ENCODE measurements at places on chromosomes 2 and 18.

DNA sequence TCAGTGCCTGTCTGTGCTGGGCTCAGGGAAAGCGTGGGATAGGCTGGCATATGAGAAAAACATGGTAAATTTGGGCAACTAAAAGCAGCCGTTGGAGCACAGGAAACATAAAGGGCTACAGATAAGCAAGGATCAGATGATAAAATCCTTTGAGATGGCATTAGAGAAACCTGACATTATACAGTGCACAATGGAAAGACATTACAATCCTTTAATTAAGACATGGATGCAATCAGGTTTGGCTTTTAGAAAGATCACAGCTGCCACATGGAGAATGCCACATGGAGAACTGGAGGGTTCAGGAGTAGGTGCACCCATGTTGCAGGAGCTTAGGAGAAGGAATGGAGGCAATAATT is 117.3 kb downstream of the CDC42EP3 start:
- no peak for DNase-seq

DNA sequence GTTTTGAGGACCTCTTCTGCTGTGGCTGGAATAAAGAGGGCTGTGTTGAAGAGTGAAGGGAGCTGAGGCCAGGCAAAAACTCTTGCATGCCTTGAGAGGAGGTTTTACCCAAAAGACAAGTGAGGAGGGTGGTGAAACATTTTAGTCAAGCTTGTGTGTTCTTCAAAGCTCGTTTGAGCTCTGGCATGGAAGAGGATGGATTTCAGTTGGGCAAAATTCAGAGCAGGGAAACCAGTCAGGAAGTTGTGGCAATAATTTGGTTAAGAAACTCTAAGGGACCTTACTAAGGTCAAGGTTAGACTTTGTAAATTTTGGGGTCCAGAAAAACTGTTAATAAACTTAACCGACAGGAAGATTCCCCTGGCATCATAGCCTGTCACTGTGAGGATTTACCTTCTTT is 34.7 kb downstream of the SPTBN1 start:
- no peak for DNase-seq

GRCh38 chr2:173684896-173685459 is 280.2 kb downstream of the SP3 start:
- DNase-seq = no peak

DNA sequence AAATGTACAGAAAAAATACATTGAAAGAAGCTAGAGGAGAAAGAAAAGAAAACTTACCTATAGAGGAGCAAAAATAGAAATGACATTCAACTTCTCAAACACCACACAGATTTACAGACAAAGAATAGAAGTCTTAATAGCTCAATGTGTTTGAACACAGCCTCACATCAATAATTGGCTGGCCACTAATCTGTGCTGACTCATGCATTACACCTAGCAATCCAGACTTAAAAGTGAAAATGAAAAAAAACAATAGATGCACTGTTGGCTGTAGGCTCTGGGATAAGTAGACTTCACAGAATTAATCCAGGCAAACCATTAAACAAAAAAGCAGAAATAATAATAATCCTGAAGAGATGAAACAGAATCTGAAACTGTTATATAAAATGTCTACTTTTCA is 961.3 kb upstream of the CELF4 start:
- no peak for DNase-seq

DNA sequence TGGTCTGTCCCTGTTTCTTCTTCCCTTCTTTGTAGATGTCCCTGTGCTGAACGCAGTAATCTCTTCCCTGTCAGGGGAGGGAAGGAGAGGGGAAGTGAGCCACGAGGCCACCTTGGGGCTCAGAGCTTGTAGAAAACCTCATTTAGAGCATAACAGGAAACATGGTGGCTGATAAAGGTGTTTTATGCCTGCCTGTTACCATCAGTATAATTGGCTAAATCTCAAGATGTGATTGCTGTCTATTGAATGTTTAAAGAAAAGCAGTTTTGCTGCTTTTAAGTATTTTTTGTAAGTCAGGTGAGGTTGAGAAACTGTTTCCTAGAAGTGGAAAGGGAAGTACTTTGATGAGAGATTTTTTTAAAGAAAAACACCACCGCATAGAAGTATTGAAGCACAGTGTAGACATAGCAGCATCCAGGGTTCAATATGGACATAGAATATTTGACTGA is 59.7 kb upstream of the PDK1 start:
- DNase-seq = no peak

- peak; percentile 65 for DNase-seq
Observed at GRCh38 chr2:74982577-74982976, 24.1 kb downstream of the POLE4 start.

DNA sequence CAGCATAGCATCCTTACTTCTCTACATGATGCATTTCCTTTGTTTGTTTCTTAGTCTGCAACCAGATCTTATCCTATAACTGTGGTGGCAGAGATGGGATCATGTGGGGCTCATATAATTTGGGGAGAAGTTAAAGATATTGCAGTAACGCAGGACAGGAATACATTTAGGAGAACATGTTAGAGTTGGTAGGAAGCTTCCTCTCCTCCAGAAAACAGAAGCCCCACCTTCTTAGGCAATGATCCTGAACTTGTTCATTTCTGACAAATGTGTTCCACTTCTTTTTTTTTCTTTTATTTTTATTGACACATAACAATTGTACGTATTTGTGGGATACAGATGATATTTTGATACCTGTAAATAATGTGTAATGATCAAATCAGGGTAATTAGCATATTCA is 99.9 kb downstream of the VSNL1 start:
- no peak for DNase-seq

DNA sequence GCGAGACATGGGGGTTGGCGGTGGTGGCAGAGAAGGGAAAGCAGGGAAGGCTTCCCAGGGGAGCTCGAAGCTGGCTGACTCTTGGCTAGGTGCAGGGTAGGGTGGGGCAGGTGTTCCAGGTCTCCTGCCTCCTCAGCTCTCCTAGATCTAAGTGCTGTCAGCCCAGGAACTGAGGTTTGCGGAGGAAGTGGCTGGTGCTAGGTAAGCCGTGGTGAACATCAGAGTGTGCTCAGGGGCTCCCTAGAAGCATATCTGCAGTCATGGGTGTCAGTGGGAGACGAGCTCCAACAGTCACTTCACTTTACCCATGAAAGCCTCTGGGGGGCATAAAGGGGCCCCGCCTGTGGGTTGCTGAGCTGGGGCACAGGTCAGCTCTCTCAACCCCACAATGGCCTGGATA is 34.1 kb downstream of the ARHGEF4 start:
- no peak for DNase-seq

DNA sequence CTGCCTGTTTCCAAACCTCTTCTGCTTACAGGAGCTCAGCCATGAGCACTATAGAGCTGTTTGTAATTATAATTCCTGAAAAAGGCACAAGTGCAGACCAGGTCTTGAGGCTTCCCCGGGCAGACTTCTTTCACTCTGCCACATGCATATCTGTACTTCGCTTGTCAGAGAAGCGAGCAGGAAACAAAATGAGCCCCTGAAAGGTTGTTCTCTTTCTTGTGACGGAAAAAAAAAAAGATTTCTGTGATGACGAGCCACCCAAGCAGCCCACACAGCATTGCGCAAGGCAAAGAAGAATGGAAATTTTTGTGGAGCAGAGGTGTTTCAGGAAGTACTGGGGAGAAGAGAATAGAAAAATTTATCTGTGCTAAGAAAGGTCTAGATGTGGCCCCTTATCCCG is 54.0 kb upstream of the LINC00305 start:
- DNase-seq = no peak

DNA sequence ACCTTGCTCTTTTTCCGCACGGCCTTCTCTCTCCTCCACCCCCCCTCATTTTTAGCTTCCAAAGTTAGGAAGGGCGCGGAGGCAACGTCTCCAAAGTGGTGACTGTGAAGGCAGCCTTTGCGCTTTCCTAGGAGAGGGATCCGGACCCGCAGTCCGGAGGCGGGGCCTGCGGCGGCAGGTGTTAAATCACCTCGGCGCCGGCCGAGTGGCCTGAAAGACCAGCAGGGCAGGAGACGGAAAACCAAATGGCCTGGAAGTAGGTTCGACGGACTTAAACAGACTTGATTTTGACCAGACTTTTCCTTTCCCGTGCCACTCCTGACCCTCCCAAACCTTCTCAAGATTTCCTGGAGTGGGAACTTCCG is 615 bp downstream of the GORASP2 start:
- peak; percentile 52 for DNase-seq

DNA sequence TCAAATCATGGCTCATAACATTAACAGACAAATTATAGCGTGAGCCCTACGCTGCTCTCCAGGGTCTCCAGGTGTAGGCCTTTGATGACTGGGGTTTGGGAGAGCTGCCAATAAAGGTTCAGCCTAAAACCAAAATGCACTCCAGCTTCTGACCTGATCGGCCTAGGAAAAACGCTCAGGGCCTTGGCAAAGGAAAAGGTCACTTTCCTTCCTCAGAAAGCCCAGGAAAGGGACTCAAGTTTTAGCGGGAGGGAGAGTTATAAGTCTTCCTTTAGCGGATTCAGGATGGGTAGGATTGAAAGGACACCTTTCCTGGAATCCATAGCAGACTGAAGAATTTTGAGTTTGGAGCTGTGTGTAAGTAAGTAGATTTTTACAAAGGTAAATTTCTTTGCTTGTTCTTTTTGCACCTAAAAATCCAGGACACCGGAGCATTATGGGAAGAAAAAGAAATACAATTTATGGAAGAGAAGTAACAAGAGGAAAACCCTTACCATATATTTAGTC is 8.8 kb downstream of the EVX2 start:
- no peak for DNase-seq

DNA sequence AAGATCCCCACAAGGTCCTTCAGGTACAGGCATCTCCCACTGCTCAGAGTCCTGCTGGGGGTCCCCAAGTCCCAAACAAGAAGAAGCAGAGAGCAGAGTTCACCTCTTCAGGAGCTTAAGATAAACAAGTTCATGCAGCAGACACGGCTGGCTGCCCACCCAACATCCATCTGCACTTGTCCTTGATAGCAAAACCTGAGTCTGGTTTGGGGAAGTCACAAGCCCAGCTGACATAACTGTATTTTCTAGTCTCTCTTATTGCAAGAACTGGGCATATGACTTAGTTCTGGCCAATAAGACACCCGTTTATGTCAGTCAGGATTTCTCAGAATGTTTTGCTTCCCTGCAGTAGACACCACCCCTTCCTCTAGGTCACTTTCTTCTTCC is 31.8 kb downstream of the AFF3 start:
- no peak for DNase-seq

- no peak for DNase-seq
Observed at GRCh38 chr2:226357816-226358215, 441.8 kb downstream of the IRS1 start.

DNA sequence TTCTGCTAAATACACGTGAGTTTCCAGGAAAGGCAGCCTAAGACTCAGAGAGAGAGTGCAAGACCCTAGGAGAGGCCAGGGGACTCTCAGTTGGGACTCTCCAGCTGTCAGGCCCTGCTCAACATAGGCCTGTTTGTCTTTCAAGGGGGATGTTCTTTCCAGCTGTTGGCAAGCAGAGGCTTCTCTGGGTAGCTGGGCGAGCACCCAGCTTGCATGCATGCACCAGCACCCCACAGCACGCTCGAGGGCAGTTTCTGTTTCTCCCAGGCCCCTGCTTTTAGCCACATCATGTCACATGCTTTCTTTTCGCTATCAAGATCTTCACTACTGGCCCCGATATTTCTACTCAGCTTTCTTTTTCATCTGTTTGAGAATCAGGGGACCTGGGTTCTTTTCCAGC is 479.3 kb upstream of the HS6ST1 start:
- DNase-seq = no peak

GRCh38 chr18:28063271-28063761 is 113.6 kb downstream of the CDH2 start:
- DNase-seq = peak; percentile 67

DNA sequence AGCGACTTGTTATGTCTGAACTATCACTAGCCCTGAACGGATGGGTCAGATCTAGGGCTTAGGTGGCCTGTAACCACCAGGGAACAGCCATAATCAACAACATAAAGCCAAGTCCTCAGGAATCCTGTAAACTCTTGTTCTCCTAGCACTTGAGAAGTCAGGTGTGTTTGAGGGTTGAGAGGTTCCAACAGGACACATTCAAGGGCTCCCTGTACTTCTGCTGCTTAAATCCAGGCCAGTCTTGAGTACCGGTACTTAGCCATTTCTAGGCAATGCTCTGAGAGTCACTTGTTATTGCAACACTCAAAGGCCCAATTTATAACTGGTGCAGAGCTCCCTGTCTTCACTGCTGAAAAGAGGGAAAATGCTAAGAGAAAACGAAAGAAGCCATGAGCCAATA is 21.6 kb upstream of the SLC40A1 start:
- no peak for DNase-seq

DNA sequence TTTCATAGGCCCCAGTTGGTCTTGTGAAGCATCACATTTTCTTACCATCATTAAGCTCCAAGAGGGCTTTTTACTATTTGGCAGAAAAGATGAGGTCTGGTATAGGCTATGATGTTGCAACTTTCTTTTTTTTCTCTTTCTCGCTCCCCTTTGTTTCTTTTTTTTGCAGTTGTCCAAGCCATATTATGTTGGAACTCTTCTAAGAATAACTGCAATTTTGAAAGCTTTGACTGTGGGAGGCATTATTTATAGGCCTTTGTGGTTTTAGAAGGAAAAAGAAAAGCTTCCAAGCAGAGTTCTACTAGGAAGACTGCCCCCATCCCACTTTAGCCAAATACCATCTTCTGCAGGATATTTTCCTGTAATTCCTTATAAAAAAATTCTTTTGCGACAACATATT is 571.6 kb downstream of the ARHGAP15 start:
- peak; percentile 15 for DNase-seq

- no peak for DNase-seq
Observed at GRCh38 chr2:130796290-130796689, 40.4 kb upstream of the ARHGEF4 start.

- peak; percentile 95 for DNase-seq
Observed at GRCh38 chr2:120239488-120240287, 13.0 kb upstream of the RALB start.

- DNase-seq = no peak
Observed at GRCh38 chr18:63150942-63151421, 168.6 kb downstream of the BCL2 start.

DNA sequence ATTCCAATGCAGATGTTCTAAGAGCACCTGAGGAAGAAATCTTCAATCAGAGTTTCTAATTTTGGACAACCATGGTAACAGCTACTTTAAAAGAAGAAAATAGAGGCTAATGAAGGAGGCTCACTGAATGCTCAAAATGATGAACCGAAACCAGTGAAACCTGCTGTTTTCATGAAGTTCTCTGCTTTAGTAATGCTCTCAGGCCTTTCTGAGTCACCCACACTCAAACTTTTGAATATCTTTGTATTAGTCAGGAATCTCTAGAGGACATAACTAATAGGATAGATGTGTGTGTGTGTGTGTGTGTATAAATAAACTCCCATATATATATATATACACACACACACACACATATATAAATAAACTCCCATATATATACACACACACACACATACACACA is 76.9 kb upstream of the RIT2 start:
- peak; percentile 13 for DNase-seq

DNA sequence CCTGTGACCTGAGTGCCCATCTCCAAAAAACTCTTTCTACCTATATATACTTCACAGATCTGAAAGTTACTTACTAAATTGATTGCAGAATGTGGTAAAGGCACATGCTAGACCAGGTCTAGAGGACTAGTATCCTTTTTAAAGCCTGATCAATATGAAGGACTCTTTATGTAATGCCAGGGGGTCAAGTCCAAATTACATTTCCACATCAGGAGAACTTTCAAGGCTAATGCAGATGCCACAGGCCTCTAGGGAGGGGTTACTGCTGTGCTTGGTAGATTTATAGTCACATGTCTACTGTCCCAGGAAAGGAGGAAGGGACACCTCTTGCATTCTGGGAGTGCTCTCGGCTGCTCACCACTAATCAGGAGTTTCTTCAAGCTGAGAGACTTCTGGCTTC is 118.4 kb upstream of the NOSTRIN start:
- no peak for DNase-seq
